ENCODE measurements at places on chromosomes 4 and X. TPM values are rescaled to one million over a fixed set of nuclear protein-coding genes. Genes with fewer than 3 reads are reported as not detected.

STAG2 gene
- 112 TPM for total RNA-seq

AWAT2 gene
- not detected for total RNA-seq

DNA sequence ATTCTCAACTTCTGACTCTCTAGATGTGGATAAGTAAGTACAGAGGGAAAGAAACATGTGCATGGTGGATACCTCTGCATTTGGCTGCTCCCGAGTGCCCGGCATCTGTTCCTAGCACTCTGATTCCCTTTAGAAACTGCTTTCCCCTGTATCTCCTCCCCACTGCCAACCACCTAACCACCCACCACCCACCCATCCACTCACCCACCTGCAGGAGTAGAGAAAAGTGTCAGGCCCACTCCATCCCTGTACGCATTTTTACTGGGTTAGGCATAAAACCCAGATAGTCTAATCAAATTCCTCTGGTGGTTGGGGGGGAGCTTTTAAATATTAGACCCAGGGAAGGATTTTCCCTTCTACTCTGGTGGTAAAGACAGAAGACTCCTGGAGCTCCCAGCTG, 63.0 kb downstream of the TMEM154 start:
- no peaks in the 10 kb centered on the region for H3K4me1 ChIP-seq
- H3K27me3 ChIP-seq = peaks cover 5% of the 10 kb centered on the region
- DNase-seq = no peak
- H3K36me3 ChIP-seq = no peaks in the 10 kb centered on the region

- H3K4me1 ChIP-seq = peaks cover 6% of the 10 kb centered on the region
- DNase-seq = no peak
- H3K36me3 ChIP-seq = no peaks in the 10 kb centered on the region
- no peak overlapping the region for H3K27ac ChIP-seq
- H3K27me3 ChIP-seq = no peaks in the 10 kb centered on the region
- no peak overlapping the region for H3K4me3 ChIP-seq
Measured at GRCh38 chr4:80926446-80926845, 104.1 kb upstream of the BMP3 start.

CLNK gene
- 0.35 TPM for total RNA-seq
